Activated naive CD8-positive, alpha-beta T cell treated with anti-CD3 and anti-CD28 coated beads, Interleukin-2, amount 50 U/mL, for 24 hours (primary cell): ENCODE measurements at places on chromosomes 5 and 9.

GRCh38 chr9:61665829-61666228 is 476.0 kb downstream of the SPATA31A7 start:
- no peaks in the 10 kb centered on the region for H3K4me1 ChIP-seq
- no peak for DNase-seq
- H3K27ac ChIP-seq = no peak overlapping the region

DNA sequence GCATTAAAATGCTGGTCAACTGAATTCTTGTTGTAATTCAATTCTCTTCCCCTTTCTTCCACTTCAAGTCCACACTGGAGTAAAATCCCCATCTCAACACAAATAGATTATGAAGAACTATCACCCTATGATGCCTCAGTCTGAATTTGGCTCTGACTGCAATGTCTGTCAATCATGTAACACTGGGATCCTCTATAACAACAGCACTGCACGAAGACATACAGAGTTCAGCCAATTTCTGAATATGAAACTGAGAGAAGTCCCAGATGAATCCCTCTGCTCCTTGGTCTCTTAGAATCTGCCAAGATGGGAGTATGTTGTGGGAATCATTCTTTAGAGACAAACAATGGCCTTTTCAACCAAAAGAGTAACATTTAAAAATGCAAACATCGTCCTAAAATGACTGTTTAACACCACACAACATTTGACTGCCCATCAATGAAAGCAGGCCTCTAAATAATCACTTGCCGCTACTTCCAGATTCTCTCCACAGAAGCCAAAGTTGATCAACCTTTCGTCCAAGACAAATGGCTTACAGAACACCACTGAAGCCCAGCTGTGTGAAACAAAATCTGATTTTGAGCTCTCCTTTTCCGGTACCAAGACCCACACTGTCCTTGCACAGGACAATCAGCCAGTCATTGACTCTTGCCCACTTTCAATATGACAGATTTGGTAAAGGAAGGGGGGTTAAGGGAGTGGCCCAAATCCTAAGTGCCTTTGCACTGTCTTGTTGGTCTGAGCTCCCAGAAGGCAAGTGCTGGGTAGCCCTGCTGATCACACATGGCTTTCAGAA is 258.0 kb downstream of the EBF1 start:
- peaks cover 2% of the 10 kb centered on the region for H3K27me3 ChIP-seq
- peaks cover 4% of the 10 kb centered on the region for H3K4me1 ChIP-seq
- no peak for DNase-seq
- H3K27ac ChIP-seq = no peak overlapping the region

- no peak overlapping the region for H3K27ac ChIP-seq
- DNase-seq = no peak
- H3K4me1 ChIP-seq = peaks cover 43% of the 10 kb centered on the region
- no peaks in the 10 kb centered on the region for H3K27me3 ChIP-seq
Measured at GRCh38 chr5:172846677-172847076, 12.6 kb downstream of the ERGIC1 start.

GRCh38 chr9:5191985-5192384 is 6.5 kb upstream of the INSL6 start:
- H3K36me3 ChIP-seq = no peaks in the 10 kb centered on the region
- no peak overlapping the region for H3K27ac ChIP-seq
- H3K4me3 ChIP-seq = no peak overlapping the region

- no peak for DNase-seq
- no peaks in the 10 kb centered on the region for H3K36me3 ChIP-seq
- H3K27me3 ChIP-seq = no peaks in the 10 kb centered on the region
- H3K4me1 ChIP-seq = no peaks in the 10 kb centered on the region
Measured at GRCh38 chr5:118405650-118406061, 582.7 kb downstream of the DTWD2 start.

DNA sequence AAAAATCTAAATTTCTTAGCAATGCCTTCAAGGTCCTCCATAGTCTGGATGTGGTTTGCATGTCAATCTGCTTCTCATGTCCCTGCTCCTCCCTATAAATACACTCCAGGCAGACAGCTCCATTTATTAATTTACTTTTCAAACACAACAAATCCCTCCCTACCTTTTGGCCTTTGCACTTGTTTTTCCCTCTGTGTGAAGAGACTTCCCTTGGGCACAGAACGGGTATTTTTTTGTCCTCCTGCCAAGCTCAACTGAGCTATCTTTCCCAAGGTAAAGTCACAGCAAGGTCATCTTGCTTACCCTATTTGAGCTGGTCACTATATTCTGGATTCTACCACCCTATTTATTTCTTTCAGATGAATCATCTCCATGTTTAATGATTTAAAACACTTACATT is 159.6 kb upstream of the ANKH start:
- no peak overlapping the region for H3K27ac ChIP-seq
- no peaks in the 10 kb centered on the region for H3K4me1 ChIP-seq
- DNase-seq = no peak
- peaks cover 30% of the 10 kb centered on the region for H3K27me3 ChIP-seq

DNA sequence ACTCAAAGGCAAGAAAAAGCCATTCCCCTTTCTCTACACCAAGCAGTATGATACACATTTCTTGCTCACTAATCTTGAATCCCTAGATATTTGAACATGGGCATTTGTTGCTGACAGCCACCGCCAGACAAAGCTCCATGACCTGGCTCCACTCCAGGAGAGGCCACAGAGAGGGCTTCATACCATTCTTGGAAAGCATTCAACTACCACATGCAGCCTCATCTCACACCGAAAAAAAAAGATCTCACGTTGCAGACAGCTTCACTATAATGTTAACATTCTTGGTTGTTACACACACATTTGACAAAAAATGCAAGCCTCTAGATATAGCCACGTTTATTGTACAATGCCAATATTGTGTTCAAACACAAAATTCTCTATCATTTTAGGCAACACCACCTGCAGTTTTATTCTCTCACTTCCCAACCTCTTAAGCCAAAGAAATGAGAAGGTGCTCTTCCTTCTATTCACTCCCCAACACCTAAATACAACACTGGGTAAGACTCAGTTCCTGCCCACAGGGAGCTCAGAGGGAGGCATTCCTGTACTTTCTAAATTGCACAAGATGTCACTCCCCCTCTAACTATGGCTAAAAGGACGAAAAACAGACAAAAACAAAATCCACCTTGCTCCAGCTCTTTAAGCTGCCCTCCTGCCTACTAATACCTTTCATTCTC is 222.4 kb downstream of the TSSK1B start:
- H3K36me3 ChIP-seq = no peaks in the 10 kb centered on the region
- no peak overlapping the region for H3K27ac ChIP-seq
- H3K4me3 ChIP-seq = no peak overlapping the region

DNA sequence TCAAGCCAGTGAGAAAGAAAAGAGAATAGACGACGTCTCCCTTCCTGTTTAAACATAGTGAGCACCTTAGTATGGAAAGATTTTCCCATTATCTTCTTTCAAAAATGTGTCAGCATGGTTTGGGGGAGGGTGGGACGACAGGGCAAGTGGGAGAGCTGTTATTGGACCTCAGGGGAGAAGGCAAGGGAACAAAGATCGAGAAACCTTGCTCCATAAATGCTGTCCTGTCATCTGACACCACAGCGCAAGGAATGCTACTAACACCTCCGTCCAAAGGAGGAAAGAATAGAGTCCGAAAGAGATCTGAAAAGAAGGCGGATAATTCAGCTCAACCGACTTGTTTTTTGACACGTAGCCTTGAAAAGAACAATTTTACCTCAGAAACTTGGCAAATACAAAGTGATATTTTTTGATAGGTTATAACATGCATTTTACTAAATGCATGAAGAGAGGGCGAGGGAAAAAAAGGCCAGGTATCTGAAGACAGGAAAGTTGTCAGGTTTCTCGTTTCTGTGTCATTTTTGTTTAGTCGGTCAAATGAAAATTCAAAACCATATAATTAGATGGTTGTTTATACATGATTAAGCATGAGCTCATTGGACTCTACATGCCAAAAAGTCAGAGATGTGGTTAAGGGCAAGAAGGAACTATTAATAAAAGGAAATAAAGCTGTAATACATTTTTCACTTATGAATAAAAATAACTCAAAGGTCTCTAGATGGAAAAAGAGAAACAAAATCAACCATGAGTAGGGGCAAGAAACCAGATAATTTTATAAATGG is 155.7 kb downstream of the GLIS3 start:
- H3K27ac ChIP-seq = no peak overlapping the region
- no peaks in the 10 kb centered on the region for H3K36me3 ChIP-seq
- H3K4me1 ChIP-seq = no peaks in the 10 kb centered on the region
- no peak for DNase-seq

DNA sequence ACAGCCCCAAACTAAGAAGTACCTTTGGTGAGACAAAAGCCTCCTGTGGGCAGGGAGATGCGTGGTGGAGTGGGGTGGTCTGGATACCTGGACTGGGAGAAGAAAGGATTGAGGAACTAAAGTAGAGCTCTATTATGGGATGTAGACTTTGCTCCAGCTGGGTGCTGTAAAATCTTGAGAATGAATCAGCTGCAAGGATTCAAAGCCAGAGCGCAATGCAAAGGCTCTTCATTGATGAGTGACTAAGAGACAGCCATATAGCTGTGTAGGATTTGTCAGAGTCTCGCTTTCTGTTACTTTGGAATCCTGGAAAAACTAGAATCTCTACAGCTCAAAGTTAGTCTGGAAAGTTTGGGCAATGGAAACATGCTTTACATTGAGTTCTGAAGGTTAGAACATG is 159.9 kb downstream of the TAF11L14 start:
- no peak for DNase-seq
- no peaks in the 10 kb centered on the region for H3K27me3 ChIP-seq
- no peaks in the 10 kb centered on the region for H3K4me1 ChIP-seq
- no peaks in the 10 kb centered on the region for H3K36me3 ChIP-seq
- H3K27ac ChIP-seq = no peak overlapping the region

DNA sequence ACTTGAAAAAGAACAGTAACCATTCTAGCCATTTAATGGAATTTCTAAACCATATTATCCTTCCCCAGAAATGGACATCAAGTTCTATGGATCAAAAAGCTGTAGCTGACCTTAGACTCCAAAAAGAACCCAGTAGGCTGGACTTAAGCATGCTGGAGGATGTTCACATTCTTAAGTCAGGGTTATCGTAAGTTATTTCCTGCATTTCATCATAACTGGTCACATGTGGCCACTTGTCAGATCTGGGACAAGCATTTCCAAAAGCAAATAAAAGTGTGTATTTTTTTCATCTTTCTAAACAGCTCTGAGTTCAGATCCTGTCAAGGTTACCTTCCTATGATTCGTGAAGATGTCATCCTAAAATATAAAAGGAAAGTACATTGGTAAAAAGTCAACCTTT is 274.5 kb upstream of the PTGER4 start:
- H3K36me3 ChIP-seq = peaks cover 11% of the 10 kb centered on the region
- H3K4me3 ChIP-seq = no peak overlapping the region
- no peak for DNase-seq
- H3K27me3 ChIP-seq = no peaks in the 10 kb centered on the region
- H3K4me1 ChIP-seq = peaks cover 85% of the 10 kb centered on the region
- peak overlapping the region; percentile 95 for H3K27ac ChIP-seq

GRCh38 chr5:174338185-174339010 is 292.9 kb downstream of the NSG2 start:
- no peak for DNase-seq
- H3K27ac ChIP-seq = no peak overlapping the region
- peaks cover 6% of the 10 kb centered on the region for H3K27me3 ChIP-seq
- no peaks in the 10 kb centered on the region for H3K36me3 ChIP-seq

DNA sequence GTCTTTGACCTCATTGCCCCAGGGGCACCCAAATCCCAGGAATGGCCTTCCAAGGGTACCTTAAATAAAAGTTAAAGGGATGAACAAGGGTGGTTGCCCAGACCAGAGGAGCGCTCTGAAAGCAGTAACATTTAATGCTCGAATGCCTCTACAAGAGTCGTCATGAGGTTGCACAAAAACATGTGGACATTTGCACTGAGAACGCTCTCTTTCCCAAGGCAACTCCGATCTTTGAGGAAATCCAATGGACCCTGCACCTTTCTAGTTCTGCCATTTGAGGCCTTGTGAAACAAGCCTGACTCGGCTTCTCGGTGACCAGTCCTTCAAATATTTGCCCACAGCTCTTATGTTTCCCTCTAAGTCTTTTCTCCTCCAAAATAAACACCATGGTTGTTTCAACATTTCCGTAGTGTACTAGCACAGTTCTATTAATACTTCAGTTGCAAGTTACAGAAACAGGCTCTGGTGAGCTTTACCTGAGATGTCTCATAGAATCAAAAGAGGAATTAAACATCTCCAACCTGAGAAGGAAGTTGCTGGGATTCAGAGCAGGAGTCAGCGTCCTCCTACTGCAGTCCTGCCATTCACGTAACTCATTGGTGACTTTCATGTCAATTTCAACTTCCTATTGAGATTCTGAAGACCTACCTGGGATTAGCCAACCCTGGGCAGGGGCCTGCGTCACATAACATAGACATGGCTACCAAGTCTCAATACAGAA is 168.8 kb upstream of the RAI14 start:
- peaks cover 28% of the 10 kb centered on the region for H3K27me3 ChIP-seq
- no peak for DNase-seq
- H3K36me3 ChIP-seq = no peaks in the 10 kb centered on the region
- H3K4me1 ChIP-seq = no peaks in the 10 kb centered on the region

GRCh38 chr9:88745276-88746001 is 210.5 kb downstream of the NXNL2 start:
- peaks cover 10% of the 10 kb centered on the region for H3K27me3 ChIP-seq
- no peak for DNase-seq
- H3K4me1 ChIP-seq = no peaks in the 10 kb centered on the region
- H3K36me3 ChIP-seq = no peaks in the 10 kb centered on the region
- no peak overlapping the region for H3K27ac ChIP-seq
